Activated B cell treated with CpG ODN at 0.5 μM for 24 hours (primary cell): ENCODE measurements at places on chromosomes 1 and 21.

GRCh38 chr1:234722904-234723720 is 113.1 kb upstream of the IRF2BP2 start:
- no peak for DNase-seq

DNA sequence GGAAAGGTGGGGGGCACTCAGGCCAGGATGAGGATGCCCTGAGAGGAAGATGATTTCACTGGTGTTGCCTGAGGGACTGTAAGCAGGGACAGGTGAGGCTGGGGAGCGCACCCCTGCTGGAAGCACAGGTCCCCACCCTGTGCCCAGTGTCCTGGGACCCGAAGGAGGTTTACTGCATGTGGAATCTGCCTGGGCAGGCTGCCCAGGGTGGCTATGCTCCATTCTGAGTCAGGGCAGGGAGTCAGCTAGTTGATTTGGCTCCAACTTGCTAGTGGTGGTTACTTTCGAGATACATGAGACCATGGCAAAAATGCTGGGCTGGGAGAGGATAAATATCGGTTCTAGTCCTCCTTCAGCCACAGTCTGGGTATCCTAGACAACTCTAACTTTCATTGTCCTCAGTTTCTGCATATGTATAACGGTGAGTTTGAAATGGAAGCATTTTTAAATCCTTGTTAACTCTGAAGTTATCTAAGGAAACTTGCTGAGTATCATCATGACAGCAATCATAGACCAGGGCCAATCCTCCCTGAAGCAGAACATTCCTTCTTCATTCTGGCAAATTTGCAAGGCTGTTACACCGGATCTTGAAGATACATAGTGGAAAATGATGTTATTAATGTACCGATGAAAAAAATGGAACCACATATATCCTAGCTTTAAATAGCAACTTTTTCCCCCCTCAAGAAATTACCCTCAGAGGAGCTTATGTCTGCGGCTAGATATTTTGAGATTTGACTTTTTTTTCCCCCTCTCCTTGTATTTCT is 7.7 kb downstream of the TLR5 start:
- DNase-seq: no peak

DNA sequence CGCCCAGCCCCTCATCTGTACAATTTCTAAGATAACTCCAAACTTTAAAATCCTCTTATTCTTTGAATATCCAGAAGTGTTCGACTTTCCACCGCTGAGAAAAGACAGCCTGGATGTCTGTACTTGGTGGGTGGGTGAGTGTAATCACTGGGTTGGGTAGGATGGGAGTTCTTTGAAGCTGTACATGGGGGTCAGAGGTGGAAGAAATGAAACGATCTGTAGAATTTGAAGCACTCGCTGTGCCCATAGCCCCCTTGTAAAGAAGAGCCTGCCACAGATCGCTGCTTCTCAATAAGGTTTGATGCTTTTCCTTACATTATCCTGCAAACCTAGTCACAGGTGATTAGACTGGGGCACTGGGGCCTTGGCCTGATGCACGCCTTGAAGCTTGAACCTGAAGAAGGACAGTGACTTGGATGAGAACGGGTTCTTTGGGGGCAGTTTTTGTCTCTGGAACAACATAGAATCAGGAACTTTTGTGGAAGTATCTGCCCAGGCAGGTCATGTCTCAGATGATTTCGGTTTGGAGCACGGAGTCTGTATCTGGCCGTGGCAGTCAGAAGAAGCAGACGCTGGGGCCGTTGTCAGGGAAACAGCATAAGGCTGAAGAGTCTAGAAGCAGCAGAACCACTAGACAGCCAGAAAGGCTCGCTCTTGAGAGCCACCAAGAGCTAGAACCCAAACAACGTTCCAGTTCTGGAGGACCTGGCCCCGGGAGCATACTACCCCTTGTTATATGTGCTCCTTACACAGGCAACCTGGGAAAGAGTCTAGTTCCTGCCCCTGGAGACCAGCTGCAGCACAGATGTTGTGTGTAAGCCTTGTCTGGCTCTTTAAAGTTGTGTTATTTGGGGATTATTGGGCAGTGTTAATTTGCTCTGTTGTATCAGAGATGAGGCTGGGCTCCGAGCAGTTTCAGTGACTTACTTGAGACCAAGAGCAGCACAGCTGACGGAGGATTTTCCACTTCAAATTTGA is 45.1 kb upstream of the SCCPDH start:
- no peak for DNase-seq

DNA sequence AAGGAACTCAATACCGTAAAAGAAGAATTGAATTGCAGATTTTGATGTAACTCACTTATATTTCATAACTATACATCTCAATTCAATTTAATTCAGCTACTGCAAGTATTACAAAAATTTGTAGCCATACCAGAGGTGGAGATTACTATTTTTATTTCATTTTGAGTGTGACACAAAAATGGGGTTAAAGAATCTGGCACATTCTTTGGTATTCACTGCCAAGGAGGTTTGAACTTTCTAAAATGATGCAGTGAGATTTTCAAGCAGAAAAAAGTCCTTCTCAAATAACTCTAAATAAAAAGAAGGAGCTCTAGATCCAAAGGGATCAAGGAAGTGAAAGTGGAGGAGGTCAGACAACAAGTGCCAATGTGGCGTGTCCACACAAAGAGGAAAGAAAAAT is 569.0 kb downstream of the DPYD start:
- DNase-seq: no peak

DNA sequence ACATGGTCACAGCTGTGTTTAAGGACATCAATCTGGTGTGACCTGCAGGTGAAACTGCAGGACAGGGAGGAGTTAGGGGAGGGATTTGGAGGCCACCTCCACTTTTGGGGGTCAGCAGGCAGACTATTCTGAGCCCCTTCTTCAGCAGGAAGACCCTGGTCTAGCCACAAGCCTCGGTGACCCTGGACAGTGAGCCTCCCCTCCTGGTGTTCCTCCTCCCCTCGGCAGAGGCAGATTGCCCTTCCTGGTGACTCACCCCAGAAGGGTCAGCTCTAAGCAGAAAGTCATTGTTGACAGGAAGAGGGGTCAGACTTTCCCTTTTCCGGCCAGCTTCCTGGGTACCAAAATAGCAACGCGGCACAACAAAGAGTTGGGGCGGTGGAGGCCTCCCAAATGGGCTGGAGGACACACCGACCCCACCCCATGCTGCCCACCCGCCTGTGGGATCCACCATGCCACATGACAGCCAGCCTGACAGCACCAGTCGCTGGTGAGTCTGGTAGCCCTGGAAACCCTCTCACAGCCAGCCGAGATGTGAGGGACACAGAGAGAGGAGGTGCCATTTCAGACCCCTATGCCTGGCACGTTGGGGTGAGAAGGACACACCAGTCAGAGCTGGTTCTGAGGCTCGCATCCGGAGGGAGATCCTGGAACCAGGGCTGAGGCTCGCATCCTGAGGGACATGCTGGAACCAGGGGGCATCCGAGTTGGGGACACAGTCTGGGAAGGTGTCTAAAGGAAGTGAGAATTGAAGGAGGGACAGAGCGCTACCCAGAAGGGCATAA is 14.7 kb upstream of the CSF1 start:
- DNase-seq: no peak

DNA sequence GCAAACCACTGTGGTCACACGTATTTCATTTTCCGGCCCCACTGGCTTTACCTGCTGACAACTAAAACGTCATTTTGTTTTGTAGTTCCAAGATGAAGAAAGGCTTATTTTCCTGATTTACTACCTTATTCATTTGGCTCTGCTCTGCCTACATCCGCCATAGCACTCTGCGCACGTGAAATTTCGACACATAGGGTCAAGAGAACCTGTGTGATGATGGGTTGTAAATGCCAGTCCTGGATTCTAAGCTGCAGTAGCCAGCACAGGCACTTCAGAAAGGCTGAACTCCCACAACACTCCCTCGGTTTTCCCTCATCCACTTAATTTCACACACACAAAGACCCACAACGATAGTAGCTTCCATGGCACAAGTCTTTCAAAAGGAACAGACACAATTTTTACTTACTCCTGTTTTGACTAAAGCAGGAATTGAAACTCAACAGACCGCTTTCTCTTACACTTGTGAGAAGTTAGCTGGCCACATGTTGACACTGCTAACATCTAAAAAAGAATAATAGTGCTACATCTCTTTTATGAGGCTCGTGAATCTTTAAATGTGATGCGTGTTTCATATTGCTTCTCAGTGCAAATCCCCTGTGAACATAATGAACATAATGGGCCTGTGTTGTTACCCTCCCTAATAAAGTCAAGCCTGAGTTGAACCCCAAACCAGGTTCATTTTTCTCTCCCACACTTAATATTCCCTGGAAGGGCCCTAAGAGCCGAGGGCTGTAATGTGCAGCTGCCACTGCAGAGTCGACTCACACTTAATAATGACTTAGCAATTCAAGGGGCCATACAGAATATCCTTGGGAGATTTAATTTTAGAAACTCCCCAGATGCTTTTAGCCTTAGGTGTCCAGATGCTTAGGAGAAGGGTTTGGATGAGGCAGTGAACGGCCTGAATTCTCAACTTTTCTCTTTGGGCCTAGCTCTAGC is 1.5 kb upstream of the RUNX1 start:
- DNase-seq: no peak

DNA sequence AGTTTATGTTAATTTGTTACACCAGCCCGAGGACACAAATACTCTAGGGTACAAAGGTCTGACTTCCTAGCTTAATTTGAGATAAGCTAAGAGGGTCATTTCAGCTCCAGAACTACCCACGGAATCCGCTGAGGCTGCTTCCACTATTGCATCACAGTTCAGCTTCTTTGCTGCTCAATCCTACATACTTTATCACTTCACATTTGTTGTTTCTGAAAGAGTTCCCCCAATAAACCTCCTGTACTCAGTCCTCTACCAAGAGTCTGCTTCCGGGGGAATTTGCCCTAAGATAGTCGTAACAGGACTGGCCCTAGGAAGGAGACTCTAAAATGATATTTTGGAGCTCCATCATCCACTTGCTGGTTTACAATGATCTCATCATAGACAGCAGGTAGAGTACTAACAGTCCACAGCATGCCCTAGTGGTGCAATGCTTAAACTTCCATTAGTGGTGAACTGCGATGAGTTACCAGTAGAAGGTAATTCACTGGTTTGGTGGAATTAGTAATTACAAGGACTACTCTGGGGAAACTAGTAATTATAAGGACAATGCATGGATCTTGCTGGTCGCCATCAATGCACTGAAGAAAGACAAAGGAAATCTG is 229.3 kb downstream of the USH2A start:
- DNase-seq: no peak

GRCh38 chr1:209825591-209826434 is 2.0 kb upstream of the UTP25 start:
- no peak for DNase-seq

GRCh38 chr1:203521074-203521794 is 27.3 kb downstream of the OPTC start:
- DNase-seq: no peak

- DNase-seq: no peak
These were observed 122.0 kb upstream of the ADGRL2 start for GRCh38 chr1:81678779-81679178.

- DNase-seq: no peak
These were observed 76.1 kb downstream of the PTPN14 start for GRCh38 chr1:214475331-214475730.

GRCh38 chr1:226939438-226940028 is 561 bp upstream of the COQ8A start:
- DNase-seq: no peak

DNA sequence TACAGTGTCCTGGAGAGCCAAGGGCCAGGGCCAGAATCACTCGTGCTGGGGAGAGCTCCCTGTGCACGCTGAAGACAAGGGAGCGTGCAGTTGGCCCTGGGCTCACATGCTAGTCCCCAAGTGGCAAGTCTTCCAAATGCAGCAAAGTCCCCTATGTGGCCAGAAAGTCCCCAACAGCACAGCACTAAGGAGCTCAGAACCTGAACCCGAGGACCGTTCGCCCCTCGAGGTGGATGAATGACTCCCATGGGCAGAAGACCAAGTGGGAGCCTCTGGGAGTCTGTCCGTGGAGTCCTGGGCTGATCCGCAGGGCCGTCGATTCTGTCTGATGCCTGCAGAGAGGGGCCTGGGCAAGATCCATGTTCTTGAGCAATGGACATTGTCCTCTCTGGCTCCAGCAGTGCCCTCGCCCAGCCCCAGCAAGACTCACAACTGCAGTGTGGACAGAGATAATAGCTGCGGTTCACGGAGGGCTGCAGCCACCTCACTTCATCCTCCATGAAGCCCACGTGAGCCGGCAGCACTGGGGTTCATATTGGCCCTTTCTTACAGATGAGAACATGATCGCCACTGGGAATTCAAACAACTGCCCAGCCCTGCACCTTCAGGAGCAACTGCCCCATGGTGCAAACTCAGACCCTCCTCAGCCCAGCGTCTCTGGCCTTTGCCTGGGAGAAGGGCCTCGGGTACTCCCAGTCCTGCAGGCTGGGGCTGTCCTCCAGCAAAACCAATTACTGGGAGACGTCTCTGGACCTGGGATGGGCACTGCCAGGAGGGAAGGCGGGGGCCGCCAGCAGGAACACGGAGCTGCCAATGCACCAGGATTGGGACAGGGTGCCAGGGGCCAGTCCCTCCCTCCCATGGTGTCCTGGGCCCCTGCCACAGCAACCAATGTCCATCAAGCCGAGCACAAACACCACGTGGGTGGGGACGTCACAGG is 243.7 kb downstream of the NPHP4 start:
- DNase-seq: no peak
